Activated T-cell treated with anti-CD3 and anti-CD28 coated beads, Interleukin-2, amount 50 U/mL, for 1 hour (primary cell): ENCODE measurements at places on chromosomes 2 and 18.

GRCh38 chr2:48085888-48086287, 179.6 kb upstream of the FBXO11 start:
- DNase-seq = no peak

DNA sequence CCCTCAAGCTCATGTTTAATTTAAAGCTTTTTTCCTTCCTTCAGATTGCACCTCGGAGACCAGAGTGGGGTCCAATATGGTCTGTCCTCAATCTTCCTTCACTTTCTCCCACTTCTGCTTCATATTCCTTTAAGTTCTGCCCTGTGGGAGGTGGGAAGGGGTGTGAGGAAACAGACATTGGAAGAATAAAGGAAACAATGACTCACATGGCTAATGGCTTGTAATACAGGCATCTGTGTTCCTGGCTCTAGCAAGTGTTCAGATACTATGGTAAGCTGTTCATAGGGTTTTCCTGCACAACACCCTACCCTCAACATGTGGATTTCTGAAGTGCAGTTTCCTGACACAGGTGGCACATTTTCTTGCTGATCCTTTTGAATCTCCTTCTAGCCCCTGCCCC, 209.5 kb downstream of the PIK3C3 start:
- DNase-seq = no peak

DNA sequence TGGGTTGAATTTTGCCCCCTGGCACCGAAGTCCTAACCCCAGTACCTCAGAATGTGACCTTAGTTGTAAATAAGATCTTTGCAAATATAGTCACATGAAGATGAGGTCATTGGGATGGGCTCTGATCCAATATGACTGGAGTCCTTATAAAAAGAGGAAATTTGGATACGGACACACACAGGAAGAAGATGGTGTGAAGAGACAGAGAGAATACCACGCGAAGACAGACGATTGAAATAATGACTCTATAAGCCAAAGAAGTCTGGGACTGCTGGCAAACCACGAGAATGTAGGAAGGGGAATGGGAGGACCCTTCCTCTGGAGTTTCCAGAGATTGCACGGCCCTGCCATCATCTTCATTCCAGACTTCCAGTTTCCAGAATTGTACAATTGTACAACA, 98.6 kb downstream of the CPO start:
- no peak for DNase-seq

GRCh38 chr2:61853086-61853846, 594 bp downstream of the FAM161A start:
- DNase-seq = no peak

- no peak for DNase-seq
These were observed 20.4 kb downstream of the GPD2 start for GRCh38 chr2:156456616-156457015.

GRCh38 chr2:160423126-160423525, 70.5 kb downstream of the RBMS1 start:
- no peak for DNase-seq

DNA sequence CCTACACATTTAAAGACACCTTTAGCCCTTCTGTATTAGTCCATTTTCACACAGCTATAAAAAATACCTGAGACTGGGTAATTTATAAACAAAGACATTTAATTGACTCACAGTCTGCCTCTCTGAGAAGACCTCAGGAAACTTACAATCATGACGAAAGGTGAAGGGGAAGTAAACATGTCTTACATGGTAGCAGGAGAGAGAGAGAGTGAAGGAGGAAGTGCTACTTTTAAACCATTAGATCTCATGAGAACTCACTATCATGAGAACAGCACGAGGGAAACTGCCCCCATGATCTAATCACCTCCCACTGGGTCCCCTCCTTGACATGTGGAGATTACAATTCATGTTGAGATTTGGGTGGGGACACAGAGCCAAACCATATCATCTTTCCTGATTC, 946.6 kb downstream of the SLC4A3 start:
- no peak for DNase-seq

GRCh38 chr18:25842665-25843064, 247.7 kb downstream of the SS18 start:
- DNase-seq = no peak

DNA sequence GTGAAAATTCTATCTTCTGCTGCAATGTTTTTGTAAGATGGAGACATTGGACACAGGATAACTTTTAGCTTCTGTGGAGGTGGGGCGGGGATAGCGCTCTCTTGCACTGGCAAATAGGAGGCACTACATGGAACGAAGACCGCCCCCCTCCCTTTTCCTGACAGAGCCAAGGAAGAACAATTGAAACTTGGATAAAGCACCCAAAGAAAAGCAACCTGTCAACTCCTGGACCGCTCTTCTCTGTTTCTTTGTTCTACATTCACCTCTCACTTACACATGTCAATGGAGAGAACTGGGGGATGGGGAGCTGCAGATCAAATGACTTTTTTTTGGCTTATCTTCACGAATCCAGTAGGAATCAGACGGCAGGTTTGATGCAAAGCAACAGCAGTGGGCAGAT, 126.3 kb upstream of the CHAC2 start:
- no peak for DNase-seq

DNA sequence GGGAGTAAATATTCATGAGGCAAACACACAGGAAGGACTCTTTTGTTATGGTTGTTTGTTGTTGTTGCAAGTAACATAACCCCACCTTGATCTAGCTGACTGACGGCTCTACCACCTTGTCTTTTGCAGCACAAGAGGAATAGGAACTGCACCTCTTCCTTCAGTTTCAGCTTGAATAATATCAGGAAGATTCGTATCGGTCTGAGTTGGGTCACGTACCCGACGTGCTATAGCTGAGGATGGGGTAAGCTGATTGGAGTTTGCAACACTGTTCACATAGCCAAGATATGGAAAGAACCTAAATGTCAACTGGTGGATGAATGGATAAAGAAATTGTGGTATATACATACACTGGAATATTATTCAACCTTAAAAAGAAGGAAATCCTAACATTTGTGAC, 14.5 kb upstream of the IL1RN start:
- DNase-seq = no peak

GRCh38 chr2:218964041-218964771, 4.7 kb downstream of the CDK5R2 start:
- no peak for DNase-seq
